Astrocyte of the cerebellum (primary cell): ENCODE measurements at places on chromosomes 13 and 19.

DNA sequence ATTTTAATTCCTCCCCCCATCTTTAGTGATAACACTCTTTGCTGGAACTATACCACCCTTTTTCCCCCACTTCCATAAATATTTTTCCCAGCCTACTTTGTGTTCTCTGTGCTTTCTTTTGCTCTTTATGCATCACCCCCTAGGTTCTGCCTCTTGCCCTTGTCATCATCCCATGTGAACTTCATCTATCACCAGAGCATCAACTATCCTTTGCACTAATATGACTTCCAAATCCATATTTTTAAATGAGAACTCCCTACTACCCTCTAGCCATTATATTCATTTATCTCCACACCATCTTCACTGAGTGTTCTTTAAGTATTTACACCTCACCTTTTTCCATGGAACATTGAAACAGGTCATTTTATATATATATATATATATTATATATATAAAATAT lies 452.7 kb downstream of the FOXO1 start:
- no peak for DNase-seq

DNA sequence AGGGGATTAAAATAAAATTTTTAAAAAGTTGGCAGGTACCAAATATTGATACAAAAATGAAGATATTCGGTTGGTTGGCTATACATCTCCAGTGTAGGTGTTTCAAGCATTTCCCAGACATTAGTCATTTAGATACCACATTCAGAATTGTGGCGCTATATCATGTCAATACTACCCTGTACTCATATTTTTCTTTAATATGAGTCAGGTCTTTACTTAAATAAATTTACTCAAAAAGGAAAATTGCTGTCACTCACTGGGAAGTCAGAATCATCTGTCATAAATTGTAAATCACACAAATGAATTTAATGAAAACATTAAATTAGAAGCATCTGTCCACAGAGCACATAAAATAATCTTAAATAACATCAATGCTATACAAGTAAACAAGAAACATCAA lies 134.2 kb downstream of the TSHZ3 start:
- DNase-seq, result no peak

GRCh38 chr13:103523858-103524257 lies 457.6 kb upstream of the SLC10A2 start:
- DNase-seq, result no peak

DNA sequence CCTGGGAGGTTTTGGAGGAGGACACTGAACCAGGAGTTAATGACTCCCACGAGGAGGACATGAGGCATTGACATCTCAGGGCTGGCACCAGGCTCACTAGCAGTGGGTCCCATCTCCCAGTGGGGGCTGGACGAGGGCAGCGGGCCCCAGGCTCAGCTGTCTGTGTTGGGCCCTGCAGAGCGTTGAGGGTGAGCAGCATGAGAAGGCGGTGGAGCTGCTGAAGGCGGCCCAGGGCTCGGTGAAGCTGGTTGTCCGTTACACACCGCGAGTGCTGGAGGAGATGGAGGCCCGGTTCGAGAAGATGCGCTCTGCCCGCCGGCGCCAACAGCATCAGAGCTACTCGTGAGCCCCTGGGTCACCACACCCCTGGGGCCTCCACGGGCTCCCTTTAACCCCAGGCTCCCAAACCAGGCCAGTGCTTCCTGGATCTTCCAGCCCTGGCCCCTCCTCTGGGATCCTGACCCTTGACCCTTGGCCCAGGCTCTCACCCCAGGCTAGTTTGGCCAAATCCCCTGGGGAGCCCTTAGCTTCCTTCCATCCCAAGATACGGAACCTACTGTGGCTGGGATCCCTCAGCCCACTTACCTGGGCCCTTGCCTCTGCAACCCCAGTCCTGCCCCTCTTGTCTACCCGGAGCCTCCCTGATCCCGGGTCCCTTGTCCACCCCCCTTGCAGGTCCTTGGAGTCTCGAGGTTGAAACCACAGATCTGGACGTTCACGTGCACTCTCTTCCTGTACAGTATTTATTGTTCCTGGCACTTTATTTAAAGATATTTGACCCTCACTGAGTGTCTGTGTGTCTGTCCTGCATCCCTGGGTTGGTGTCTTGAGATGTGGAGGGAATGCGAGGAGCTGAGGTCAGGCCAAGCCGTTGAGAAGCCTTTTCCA lies 1.0 kb downstream of the C19orf73 start:
- DNase-seq, result no peak

- DNase-seq, result no peak
Measured at GRCh38 chr19:46142294-46142693, 5.7 kb upstream of the IGFL2 start.

DNA sequence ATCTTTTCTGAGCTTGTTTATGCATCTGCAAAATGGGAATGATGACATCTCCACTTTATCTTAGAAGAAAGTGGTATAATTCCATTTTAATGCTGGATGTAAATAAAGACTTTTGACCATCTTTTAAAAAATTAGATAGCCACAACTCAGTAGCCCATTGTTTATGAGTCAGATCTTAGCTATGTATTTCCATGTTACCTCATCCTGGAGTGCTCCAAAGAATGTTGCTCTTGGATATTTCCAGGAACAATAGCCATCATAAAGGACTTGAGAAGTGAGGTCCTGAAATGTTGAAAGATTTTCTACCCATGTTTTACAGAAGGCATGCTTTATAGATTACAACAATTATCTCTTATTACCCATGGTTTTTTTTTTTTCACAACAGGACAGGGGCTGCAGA lies 229.3 kb upstream of the EDNRB start:
- DNase-seq, result peak; percentile 68

- DNase-seq, result no peak
Measured at GRCh38 chr13:99862244-99862643, 109.3 kb downstream of the ZIC5 start.

DNA sequence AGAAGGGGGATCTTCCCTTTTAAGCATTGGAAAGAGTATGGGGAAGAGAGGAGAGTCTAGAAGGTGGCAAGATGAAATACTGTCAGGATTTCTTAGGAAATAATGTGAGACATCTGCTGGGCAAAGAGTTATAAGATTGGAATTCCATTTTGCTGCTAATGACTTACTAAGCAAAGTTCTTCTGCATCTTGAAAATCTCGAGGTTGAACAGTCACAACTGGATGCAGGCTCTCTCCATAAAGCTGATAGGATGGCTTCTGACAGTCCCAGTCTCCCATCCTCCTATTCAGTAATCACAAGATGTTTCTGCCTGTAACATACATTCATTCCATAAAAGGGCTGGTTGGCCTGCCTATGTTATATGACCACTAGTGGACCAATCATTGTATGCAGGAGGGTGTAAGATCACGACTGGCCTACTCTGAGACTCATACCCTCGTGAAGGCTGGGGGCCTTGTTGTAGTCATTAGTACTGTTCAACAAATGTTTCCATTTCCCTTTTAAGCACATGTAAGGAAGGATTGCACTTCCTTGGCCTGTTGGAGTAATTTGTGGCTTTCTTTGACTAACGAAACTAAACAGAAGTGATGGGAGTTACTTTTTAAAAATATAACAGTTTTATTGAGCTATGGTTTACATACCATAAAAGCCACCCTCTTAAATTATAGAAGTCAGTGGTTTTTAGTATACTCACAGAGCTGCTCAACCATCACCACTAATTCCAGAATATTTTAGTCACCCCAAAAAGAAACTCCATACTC lies 45.0 kb upstream of the TDRD3 start:
- no peak for DNase-seq

DNA sequence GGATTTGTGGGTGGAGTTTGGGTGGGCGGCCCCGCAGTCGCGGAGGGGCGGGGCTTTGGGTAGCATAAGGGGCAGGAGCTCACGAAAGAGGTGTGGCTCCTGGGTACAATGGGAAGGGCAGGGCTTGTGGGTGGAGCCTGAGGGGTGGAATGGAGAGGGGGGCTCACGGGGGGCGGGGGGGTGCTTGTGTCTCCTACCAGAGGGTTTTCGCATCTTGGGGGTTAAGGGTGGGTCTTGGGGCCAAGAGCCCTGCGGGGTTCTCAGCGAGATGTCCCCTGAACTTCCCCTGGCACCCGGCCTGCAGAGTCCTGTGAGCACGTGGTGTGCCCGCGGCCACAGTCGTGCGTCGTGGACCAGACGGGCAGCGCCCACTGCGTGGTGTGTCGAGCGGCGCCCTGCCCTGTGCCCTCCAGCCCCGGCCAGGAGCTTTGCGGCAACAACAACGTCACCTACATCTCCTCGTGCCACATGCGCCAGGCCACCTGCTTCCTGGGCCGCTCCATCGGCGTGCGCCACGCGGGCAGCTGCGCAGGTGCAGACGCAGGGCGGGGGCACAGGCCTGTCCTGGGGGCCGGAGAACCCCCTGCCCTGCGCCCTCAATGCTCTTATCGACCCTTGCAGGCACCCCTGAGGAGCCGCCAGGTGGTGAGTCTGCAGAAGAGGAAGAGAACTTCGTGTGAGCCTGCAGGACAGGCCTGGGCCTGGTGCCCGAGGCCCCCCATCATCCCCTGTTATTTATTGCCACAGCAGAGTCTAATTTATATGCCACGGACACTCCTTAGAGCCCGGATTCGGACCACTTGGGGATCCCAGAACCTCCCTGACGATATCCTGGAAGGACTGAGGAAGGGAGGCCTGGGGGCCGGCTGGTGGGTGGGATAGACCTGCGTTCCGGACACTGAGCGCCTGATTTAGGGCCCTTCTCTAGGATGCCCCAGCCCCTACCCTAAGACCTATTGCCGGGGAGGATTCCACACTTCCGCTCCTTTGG lies 5.1 kb downstream of the FSTL3 start:
- no peak for DNase-seq

- DNase-seq, result no peak
Measured at GRCh38 chr13:20969182-20969581, 66.6 kb upstream of the XPO4 start.

DNA sequence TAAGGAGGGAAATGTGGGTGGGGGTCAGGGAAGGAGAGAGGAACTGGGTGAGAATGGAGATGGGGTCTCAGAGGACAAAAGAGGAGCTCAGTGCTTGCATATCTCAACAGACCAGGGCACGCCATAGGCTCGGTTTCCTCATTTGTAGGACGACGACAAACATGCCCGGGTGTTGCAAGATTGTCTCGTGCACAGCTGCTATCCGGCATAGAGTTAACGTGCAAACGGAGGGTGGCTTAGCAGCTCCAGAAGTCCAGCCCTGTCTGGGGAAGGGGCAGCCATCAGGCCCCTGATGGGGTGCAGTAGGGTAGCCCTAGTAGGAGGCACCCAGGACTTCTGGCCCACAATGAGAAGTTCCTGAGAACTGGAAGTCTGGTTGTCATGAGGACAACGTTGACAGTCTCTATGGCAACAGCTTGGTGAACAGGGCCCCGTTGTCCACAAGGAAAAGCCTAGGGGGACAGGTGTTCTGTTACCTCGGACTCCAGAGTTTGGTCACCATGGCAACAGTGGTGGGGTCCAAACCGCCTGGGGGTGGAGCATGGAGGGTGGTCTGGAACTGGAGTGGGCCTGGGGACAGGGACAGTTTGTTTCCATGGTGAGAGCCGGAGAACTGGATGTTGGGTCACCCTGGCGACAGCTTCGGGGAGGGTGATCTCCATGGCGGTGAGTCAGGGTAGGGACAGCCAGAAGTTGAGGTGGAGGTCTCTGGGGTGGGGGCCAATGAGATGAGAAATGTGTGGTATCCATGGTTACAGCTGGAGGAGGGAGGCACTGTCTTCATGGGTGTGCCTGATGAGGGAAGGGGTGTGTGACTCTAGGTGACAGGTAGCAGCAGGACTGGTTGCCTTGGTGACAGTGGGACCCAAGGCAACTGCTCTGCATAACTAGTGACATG lies 16.8 kb downstream of the TM6SF2 start:
- no peak for DNase-seq

DNA sequence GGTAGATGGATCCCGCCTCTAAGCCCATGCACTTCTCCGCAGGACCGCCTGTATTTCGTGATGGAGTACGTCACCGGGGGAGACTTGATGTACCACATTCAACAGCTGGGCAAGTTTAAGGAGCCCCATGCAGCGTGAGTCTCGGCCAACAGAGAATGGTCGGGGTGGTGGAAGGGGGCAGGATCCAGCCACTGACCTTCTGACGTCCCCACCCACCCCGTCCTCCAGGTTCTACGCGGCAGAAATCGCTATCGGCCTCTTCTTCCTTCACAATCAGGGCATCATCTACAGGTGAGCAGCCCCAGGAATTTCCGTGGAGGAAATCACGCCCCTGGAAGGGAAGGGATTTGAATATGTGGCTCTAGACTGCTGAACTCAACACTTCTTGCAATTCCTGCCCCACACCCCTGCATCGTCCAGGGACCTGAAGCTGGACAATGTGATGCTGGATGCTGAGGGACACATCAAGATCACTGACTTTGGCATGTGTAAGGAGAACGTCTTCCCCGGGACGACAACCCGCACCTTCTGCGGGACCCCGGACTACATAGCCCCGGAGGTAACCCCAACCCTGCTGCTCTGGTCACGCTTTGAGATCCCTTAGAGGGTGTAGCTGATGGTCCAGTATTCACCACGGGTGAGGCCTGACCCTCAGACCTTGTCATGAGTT lies 8.8 kb upstream of the CACNG7 start:
- no peak for DNase-seq

- no peak for DNase-seq
Measured at GRCh38 chr19:38255383-38256014, 675 bp downstream of the PPP1R14A start.

DNA sequence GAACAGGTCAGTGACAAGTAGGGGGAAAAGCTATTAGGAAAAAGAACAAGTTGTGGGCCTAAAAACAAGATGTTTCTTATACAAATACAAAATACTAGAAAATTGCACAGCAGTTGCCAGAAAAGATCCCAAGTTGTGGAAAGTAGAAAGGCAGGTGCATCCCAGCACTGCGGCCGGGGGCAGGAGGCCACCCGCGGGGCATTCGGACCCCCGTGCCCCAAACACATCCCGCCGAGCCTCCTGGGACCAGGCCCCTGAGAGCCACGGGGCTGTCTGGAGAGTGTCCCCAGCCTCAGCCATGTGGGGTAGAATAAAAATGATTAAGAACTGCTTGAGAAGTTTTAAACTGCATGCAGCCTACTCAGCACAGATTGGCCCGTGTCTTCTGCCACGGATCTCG lies 11.4 kb downstream of the RASA3 start:
- DNase-seq, result no peak
